A172 (cell line): ENCODE measurements at places on chromosomes 3 and 15. TPM values are rescaled to one million over a fixed set of nuclear protein-coding genes. Genes with fewer than 3 reads are reported as not detected.
A peak's percentile ranks its signal among the peaks of the same experiment; 100 is the strongest.

DNA sequence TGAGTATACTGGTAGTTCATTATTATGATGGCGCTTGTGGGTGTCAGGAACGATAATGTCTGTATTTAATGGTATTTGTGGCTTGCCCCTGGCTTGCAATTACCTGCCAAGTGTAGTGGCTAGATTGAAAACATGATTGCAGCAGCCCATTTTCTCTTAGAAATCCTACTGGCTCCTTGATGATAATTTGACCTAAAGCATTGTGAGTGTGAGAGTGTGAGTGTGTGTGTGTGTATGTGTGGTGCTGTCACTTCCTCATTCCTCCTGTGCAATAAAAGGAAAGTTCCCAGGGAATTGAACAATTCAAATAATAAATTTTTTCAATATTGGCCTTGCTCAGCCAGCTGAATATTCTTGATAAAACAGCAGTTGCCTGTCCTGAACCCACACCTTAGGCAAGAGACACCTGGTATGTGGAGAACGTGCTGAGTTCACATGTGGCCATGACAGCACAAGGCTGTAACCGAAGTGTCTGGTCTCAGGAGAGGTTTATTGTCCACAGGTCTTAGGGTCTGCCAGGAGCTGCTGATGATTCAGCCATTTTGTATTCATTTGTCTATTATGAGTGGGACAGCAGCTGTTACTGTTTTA lies 193.3 kb downstream of the CD47 start:
- DNase-seq: no peak

- DNase-seq: no peak
Observed at GRCh38 chr15:38642689-38643270, 78.2 kb upstream of the RASGRP1 start.

DNA sequence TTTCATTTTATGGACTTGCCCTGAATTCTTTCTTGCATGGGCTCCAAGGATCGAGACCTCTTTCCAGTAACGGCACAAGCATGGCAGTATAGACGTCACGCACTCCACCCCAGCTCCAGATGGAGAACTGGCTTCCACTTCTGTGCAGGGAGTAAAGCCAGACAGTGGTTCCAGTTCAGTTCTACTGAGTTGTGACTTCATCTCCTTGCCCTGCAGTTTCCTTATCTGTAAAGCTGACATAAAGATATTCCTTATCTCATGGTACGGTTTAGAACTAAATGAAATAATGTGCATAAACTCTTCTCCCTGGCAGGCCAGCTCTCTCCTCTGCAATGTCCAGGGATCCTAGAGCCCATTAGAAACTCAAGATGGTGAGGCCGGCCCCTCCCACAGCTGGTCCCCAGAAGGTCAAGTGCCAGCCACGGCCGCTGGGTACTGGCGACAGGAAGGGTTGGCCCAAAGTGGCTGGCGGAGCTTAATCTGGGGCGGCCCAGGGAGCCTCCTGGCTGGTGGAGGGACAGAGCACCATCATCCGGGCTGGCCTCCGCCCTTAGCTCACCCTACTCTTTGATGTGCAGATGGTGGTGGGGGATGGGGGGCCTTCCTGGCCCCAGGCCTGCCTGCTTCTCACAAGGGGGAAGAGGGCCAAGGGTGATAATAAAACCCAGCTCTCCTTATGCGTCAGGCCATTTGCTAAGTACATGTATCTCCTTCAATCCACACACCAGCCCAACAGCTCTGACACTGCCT lies 7.2 kb downstream of the MESP2 start:
- no peak for DNase-seq

- DNase-seq: no peak
Observed at GRCh38 chr15:29149738-29150075, 119.9 kb downstream of the NSMCE3 start.

GRCh38 chr3:54094926-54095325 lies 27.4 kb upstream of the CACNA2D3 start:
- no peak for DNase-seq

DNA sequence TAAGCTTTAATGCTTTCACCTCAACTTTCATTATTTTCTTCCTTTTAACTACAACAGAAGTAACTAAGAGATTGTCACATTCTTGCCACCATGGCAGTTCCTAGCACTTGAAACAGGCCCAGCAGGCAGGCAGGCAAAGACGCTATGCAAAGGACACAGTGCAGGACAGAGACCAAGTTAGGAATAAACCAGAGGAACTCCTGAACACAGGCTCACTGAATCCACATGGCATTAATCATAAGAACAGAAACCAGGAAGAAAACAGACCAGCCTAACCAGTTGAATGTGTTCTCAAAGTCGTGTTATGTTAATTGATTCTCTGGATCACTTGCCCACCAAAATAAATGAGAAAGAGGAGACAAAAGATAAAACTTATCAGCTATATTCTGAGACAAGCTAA lies 397.6 kb downstream of the TBL1XR1 start:
- no peak for DNase-seq

- peak; percentile 77 for DNase-seq
Observed at GRCh38 chr15:56733136-56734012, at the start of gene ZNF280D. Gene ZNF280D (minus strand): TSS chr15:56733509. CDS start chr15:56707109, 26,400 bp downstream.

DNA sequence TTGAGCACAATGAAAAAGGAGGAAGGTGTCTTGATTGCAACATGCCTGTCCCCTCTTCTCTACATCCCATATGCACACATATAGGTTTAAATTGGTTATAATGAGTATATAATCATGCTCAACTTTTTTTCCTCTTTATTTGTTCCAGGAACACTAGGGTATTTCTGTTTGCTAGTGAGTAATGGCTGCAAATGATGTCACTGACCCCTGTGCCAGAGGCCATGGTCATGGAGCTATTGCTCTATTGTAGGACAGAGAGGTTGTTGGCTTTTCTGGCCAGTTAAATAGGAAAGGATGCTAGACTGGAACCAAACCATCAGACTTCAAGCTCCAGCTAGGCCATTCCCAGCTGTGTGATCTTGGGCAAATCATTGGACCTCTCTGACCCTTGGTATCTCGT lies 9.6 kb downstream of the ARHGEF3 start:
- no peak for DNase-seq

DNA sequence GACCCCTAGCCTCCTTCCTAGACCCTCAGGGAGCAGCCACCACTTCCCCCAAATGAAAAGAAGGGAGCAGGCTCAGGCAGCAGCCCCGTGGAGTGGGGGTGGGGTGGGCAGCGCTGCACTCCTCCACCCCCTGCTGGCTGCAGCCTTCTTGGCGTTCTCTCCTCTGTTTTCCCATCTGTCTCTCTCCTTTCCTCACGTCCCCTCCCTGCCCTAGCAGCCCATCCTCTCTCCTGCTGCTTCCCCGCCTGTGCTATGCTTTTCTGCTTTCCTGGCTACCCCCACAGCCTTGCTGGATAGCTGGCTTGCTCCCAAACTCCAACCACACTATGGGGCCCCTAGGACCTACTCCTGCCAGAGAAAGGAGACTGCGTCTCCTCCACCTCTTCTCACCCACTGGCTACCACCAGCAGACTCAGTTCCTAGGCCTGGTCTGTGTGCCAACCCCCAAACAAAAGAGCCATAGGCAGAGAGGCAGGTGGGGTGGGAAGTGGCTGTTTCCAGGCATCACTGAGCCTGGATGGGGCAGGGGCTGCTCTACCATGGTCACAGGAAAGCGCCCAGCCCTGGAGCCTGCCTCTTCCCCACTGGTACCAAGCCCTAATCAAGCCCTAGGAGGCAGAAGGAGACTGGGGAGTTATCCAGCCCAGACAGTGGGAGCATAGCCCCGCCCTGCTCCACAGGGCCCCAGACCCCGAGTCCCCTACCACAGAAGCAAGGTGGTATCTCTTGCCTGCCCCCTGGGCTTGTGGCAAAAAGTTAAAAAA lies 3.4 kb upstream of the DISP2 start:
- DNase-seq: no peak

- DNase-seq: no peak
Observed at GRCh38 chr3:43865887-43866528, 175.3 kb downstream of the ABHD5 start.

GRCh38 chr3:179681492-179682263 lies 28.8 kb downstream of the USP13 start:
- no peak for DNase-seq

DNA sequence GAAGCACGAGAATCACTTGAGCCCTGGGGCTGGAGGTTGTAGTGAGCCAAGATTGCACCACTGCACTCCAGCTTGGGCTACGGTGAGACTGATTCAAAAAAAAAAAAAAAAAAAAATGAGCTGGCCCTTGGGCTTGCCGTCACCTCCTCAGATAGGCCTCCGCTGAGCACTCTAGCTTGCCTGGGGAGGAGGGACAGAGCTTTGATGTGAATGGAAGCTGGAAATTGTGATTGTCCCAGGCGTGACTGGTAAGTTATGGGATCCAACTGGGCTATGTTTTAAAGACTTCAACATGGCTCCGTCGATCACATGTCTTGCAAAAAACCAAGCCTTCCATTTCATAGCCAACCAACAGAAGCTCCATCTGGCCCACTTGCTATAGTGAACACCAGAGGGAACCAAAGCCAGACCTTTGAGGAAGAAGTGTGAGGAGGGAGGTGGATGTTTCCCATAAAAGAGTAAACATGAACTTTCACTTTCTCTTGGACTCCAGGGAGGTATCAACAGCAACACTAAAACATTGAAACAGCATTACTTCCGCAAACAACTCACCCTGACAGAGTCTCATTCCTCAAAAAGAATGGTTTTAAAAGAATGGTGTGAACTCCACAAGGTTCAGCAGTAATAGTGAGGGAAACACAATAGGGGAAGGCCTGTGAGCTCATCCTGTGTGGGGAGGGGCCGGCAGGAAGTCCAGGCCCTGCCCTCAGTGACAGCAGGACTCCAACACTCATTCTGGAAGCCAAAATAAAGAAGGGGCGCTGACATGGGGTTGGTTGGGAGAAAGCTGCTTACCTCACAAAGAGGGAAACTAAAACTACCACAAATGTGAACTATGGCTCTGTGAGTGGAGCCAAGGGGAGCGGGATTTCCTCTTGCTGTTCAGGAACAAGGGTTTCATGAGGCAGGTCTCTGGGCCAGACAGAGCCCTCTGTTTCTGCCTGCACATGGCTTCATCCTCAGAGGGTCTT lies 59.2 kb upstream of the IL12A start:
- peak; percentile 81 for DNase-seq

- DNase-seq: no peak
Observed at GRCh38 chr3:192675958-192676649, 51.2 kb downstream of the FGF12 start.

DNA sequence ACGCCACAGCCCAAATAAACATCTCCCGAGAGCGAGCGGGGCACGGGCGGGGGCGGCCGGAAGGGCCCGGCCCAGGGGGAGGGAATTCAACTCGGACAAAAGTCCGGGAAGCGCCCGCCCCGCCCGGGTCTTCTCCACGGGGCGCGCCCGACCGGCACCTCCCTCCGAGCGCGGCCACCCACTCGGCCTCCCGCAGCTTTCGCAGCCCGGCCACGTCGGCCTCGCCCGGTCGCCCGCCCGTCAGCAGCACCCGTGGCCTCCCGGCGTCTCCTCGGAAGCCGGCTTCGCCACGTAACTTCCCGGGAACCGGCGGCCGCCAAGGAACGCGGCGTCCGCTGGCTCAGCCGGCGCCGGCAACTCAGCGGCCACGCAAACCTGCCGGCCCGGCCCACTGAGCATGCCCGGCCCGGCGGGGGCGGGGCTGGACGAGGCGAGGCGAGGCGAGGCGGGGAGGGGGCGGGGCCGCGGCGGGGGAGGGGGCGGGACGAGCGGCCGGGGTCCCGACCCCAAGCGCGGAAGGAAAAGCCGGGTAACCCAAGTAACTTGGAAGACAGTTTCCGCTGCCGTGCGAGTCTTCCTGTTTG lies at the start of gene TJP1:
Gene TJP1 (minus strand): TSS at position 369 of the 584 bp plus-strand sequence. CDS start 440 bp downstream, outside the sequence.
- peak; percentile 39 for DNase-seq

DNA sequence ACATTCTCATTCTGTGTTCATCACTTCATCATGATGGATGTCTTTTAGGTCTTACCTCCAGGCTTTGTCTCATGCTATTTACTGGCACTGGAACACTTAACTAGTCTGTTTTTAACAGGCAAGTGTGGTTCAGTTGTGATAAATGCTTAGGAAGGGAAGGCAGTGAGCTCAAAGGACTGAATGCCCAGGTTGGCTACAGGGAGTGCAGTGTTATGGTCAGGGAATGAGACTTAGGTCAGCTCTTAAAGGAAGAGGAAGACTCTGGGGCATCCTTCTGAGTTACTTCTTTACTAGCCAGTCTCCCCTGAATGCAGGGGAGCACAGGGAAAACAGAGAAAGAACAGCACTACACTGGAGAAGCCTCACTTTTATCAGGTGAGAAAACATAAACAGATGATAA lies 72.6 kb downstream of the TGFBR2 start:
- DNase-seq: no peak

- DNase-seq: peak; percentile 37
Observed at GRCh38 chr3:25856902-25857518, 67.1 kb downstream of the OXSM start.

DNA sequence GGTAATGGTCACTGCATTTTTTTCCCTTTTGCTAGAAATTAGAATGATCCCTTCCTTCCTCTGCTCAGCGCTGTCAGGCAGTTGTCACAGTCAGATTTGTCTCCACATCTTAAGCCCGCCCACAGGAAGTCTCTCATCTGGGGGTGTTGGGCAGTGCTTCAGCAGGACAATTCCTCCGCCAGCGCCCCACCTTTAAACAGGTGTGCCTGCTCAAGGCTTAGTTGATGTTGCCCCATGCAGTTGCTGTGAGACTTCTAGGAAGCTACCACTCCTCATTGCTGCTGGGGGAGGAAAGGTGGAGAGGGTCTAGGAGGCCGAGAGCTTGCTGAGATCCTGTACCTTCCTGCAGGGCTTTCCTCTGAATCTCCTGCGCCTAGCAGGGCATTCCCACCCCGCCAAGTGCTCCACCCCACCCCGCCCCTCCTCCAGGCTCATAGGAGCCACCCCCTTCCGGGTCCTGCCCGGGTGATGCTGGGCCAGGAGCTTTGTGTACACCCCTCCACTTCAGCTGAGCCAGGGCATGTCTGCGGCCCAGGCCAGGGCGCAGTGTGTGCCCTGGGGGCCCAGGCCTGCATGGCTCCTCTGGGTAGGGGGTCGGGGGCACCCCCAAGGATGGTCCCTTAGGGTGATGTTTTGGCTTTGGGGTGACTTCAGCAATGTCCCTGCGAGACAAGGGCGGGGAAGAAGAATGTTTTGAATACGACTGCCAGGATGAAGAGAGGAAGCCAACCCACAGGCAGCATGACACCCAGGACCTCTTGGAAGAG lies 68.7 kb downstream of the TRAK1 start:
- no peak for DNase-seq

DNA sequence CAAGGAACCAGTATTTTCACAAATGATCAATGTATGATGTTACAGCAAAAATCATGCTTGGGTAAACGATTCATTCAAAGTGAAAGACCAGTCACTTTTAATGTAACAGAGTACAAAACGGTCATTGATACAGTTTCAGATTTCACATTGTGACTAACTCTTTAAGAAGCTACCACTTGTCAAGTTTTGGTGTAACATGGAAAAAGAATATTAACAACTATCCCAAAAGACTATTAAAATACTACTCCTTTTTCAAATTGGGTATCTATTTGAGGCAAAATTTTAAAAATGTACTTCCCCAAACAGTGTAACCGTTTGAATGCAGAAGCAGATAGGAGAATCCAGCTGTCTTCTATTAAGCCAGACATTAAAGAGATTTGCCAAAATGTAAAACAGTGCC lies 31.7 kb downstream of the AKAP13 start:
- no peak for DNase-seq

GRCh38 chr3:143132246-143132980 lies 12.8 kb downstream of the CHST2 start:
- no peak for DNase-seq

GRCh38 chr3:13403213-13403819 lies 16.8 kb downstream of the NUP210 start:
- DNase-seq: no peak

The BCL2A1 gene
- not detected in 2 replicates for total RNA-seq

The TMEM39A gene
- 30.4 and 32.6 TPM in 2 replicates for total RNA-seq

The ANKRD34C gene
- not detected in 2 replicates for total RNA-seq

The ANKRD63 gene
- not detected in 2 replicates for total RNA-seq

The CNTN6 gene
- total RNA-seq: not detected in 2 replicates

The GOLGA8O gene
- total RNA-seq: not detected in 2 replicates

The MSL2 gene
- 10.1 and 20.7 TPM in 2 replicates for total RNA-seq

The POMGNT2 gene
- total RNA-seq: 20.2 and 25.7 TPM in 2 replicates

The ALDH1A3 gene
- total RNA-seq: 17.3 and 17.6 TPM in 2 replicates
